ENCODE measurements at places on chromosomes 1 and 21.

DNA sequence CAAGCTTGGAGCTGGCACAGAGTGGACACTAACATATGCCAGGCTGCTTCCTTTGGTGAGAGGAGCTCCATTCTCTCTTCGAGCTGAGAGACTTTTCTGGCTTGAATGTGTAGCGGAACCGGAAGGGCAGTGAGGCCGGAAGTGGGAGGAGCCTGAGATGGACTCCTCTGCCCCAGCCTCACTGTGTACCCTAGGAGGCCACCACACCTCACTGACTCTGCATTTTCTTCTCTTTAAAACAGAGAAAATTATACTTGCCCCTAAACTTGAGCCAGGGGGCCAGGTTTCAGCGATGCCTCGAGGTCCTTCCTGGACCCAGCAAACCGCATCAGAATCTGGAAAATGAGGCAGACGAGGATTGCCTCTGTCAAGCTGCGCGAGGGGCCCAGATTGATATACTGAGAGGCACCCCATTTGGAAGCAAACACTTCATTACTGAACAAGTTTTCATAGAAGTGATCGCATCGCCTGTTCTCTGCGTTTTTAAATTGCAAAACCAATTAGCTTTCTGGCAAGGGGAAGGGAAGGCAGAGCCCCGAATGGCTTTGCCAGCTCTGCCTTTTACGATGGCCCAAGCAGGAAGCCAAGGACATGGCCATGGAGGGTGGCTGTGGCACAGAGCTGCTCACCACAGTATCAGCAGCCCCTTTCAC lies 708.1 kb downstream of the PTPRU start:
- no peak for DNase-seq

DNA sequence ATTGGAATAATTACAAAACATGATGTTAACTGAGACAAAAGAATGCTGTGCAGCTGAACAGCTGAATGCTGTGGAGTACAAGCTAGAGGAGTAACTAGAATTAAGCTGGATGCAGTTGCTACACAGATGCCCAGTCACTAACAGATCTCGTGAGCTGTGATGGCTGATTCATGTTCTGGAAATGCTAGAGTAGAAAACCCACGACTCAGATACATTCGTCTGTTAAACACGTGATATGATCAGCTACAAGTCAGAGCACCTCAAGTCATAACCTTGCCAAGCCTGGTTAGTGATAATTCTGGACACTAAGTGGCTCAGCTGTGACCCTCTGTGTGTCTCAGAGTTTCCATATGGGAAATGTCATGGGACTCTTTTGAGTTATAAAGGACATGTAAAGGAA lies 89.7 kb upstream of the ESRRG start:
- DNase-seq = peak; percentile 57

GRCh38 chr1:208791456-208791855 lies 547.3 kb upstream of the PLXNA2 start:
- no peak for DNase-seq

DNA sequence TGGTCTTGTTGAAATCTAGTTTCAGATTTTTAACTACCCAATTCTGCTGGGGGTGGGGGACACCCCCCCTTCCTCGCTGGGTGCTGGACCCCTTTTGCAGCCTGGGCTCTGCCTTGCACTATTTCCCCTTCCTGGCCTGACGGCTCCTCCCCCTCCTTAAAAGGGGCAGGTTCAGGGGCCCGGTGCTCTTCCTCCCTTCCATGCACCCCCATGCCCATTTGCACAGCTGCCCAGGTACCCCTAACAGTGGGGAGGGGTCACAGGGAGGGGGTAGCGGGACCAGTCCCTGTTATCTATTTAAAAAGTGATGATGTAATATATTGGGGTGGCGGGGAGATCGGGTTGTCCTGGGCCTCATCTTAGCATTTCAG lies 15.3 kb downstream of the ZBTB7B start:
- DNase-seq = no peak

DNA sequence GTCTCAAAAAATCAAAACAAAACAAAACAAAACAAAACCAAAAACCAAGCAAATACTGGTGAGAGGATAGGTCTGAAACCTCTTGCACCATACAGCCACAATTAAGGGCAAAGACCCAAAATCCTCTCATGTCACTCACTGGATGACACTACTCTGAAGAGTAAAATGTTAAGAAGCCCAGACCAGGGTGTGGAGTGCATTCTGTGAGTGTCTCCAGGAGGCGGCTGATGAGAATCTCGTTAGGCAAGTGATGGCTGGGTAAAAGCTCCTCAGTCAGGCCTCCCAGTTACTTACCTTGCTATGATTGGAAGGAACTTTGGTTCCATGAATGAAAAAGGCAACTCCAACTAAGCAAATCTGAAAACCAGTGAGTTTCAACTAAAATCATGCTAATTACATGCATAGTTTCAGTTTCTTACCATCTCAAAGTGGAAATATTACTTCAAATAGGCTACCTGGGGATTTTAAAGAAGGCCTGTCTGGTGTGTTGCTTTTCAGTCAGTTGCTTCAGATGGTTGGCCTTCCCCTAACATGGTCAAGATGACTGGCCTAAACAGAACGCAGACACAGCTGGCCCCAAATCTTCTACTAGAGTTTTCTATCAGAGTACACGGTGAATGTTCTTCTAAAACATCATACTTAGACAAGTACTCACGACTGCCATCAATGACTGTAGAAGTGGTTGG lies 95.1 kb downstream of the KIAA0319L start:
- no peak for DNase-seq
